ENCODE measurements at places on chromosomes 3 and 15.

GRCh38 chr3:140035871-140036270 is 100.9 kb downstream of the CLSTN2 start:
- DNase-seq, result no peak

- no peak for DNase-seq
Measured at GRCh38 chr3:18729671-18730070, 304.5 kb upstream of the SATB1 start.

DNA sequence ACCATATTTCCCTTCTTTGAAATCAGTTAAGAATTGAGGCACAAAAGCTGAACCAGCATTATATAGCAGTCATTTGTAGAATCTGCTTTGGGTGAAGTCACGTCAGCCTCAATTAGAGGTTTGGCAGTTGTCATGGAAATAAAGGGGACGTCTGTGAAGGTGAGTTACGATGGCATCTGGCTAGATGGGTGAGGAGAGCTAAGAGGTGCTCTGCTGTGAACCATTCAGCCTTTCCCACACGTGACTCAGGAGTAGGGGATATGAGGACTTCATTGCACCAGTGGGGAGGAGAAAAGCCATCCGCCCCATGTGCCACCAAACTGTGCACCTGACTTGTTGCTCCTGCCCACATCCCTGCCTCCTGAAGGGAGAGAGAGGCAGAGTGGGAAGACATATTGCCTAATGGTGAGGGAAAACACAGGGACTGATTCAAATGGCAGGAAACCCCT is 2.8 kb upstream of the C15orf40 start:
- no peak for DNase-seq

- DNase-seq, result no peak
Measured at GRCh38 chr3:99659951-99660350, 21.6 kb downstream of the COL8A1 start.

- DNase-seq, result no peak
Measured at GRCh38 chr3:60463685-60464084, 787.6 kb downstream of the FHIT start.

DNA sequence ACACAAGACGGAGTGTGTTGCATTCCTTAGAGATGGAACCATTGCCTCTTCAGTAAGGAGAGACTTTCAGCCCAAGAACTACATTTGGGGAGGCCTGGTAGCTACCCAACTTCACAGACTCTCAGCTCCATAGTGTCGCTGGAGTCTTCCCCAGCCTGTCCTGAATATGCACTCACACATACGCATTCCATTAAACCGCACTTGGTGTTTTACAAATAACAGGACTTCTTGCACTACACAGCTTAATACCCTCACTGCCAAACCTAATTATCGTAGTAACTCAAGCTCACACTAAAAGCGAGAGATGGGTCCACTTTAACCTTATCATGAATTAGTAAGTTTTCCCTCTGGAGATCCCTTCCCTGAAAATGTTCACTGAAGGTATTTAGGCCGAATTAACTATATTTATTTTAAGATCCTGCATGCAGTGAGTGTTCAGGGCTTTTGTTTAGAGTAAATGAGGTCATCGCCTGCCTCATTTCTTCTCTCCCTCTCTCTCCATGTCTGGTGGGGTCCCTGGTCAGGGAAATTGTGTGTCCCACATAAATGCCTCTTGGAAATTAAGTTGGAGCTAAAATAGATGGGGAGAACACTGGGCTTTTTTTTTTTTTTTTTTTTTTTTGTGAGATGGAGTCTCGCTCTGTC is 171.9 kb downstream of the FAM43A start:
- no peak for DNase-seq

DNA sequence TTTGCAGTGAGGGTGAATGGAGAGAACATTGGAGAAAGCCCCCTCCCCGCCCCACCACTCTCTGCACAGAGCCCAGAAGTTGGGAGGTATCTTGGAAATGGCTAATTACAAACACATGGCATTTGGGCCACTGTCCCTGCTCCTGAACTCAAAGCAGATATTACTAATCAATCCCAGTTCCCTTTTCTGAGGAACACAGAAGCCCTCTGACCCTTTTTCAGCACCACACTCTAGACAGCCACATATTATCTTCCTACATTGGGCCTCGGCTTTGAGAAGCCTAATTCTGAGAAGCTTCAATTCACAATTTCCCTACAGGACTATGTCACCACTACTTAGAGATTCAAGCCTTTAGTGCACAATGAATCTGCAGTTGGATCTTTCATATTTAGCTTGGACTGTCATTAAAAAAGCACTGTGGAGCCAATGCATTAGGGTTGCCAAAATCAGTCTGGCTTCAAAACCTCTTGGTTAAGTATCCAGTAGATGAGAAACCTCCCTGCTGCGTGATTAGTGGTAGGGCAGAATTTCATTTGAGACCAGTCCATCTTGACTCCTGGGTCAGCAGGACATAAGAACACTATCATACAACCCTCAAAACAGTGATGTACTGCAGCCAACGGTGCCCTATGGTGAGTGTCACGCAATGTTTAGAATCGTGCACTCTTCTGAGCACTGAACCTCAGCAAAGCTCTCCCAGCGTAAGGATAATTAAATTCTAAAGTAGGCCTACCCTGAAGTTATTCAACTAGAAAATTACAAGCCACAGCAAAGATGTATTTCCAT is 26.1 kb downstream of the MGLL start:
- DNase-seq, result no peak

- no peak for DNase-seq
Measured at GRCh38 chr15:58980351-58980939, 7.0 kb upstream of the RNF111 start.

DNA sequence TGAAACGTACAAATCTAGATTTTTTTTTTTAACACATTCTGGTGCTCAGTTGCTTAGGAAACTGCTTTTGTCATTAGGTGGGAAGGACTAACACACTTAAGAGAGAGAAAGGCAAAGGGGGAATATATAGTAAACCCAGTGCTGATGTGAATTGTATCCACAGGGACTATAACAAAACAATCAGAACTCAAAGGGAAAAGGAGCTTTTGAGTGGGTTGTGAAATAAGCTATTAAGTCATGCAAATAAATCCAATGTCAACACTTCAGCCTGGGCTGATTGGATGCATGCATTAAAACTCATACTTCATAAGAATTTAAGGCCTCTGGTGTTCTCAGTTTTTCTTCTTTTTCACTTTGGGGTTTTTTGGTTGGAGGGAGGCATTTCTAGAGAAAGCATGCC is 628.9 kb downstream of the FHIT start:
- no peak for DNase-seq

DNA sequence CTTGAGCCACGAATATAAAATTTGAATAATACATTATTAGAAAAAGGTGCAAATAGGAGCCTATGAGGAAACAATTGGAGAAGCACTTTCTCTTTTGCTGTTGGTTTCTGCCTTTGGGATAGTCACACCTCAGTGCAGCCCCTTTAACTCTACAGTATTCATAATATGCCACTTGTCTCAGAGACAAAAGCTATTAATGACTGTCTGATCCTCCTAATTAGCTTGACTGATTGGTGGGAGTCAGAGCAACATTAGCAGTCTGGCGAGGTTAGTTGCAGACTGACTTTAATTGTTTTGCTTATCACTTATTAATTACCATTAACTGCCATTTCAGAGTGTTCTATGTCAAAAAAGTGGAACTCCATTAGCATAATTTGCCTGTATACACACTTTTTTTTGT is 225.0 kb upstream of the ARHGEF26 start:
- DNase-seq, result no peak

DNA sequence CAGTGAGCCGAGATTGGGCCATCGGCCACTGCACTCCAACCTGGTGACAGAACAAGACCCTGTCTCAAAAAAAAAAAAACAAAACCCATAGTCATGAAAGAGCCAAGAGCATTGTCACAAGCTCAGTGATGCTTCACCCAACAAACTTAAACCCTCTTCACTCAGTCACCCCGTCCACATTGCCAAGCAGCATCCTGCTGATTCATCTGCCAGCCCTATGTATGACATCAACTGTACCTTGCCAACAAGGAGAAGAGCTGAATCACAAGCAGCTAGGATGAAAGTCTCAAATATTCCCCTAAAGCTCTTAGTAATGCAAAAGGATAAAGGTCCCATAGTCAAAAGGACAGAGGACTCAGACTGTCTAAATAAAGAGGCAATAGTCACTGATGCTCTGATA is 90.0 kb downstream of the ANO10 start:
- no peak for DNase-seq

DNA sequence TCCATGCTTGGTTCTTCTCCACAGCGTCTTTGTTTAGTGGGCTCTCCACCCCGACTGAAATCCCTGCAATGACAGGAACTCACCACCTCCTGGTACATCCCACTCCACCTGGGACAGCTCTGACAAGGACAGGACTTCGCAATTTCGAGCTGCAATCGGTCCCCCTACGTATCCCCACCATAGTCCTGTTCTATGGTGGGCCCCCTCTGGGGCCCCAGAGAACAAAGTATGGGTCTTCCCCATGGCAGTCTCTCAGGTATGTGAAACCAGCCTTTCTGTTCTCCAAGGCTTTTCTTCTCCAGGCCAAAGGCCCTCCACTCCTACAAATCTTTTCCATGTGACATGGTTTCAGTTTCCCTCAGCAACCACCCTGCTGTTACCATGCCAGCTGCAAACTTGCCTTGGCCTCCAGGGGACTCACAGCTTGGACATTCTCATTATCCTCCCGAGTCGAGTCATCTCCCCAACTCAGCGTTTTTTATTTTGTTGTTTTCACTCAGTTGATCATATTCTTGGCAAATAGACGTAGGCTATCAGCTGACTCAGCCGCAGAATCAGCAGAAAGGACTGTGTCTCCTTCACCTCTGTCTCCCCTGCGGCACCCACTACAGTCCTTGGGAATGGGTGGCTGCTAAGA is 233.3 kb downstream of the OPA1 start:
- no peak for DNase-seq

GRCh38 chr15:56244038-56244810 is 545 bp upstream of the RFX7 start:
- peak; percentile 34 for DNase-seq

DNA sequence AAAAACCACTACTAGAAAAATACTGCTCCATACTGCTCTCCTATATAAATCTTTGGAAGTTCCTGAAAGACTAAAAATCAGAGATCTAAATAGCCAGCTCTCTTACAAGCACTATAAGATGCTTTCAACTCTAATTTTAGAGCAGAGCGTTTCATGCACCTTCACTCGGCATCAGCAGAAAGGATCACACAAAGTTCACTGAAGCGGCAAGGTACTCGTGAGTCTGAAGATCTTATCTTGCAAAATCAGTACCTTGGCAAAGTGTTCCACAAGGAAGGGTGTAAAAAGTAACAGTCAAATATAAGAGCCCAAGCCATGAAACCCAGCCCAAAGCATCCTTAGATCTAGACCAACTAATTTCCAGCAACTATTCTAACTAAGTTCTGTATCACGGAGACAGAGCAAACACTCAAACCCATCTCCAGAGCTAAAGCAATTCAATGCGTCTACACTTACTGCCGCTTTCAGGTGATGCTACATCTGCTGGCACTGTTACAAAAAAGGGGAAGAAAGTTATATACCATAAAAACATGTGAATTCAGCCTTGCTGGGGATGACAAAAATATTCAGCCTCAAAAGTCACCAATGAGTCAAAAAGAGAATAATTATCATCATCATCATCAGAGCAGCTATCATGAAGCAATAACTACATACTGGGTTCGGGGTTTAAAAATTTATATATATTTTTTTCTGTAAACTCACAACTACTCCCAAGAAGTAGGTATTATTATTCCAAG is 16.3 kb downstream of the VPS39 start:
- no peak for DNase-seq

Measured in stimulated activated CD4-positive, alpha-beta T cell treated with anti-CD3 and anti-CD28 coated beads, Interleukin-12 subunit alpha, Interleukin-12 subunit beta, amount 100 ng/mL, for 48 hours (primary cell).